ENCODE measurements at places on chromosomes 4 and X.

DNA sequence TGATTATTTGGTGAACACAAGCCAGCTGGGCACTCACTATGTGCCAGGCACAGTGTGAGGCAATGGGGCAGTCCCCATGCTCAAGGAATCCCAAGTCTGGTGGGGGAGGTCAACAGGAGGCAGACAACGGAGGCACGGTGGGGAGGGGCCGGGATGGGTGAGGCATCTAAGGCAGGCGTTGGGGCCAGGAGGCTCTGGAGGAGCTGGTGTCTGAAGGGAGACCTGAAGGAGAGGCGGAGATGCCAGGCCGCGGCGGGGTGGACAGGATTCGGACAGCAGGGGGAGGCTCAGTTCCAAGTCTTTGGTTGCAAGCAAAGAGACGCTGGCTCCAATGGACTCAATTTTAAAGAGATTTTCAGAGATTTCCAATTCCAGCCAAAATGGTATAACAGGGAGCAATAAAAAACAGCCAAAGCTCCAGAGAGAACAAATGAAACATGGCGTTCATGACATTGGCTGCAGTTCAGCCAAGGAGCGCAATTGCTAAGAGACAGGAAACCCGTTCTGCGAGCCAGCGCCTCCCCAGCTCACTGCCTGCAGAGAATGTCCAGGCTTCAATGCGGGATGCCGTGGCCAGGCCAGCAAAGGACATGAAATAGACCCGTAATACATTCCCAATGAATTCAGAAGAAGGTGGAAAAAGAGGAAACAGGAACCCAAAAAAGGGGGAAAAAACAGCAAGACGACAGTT lies 105.2 kb upstream of the LRPAP1 start:
- no peak for DNase-seq

- DNase-seq, result no peak
Measured at GRCh38 chrX:43595931-43596330, 60.2 kb upstream of the MAOA start.

GRCh38 chr4:4432341-4433125 lies 45.6 kb downstream of the NSG1 start:
- no peak for DNase-seq

- DNase-seq, result no peak
Measured at GRCh38 chr4:145681956-145682355, 2.0 kb downstream of the C4orf51 start.

DNA sequence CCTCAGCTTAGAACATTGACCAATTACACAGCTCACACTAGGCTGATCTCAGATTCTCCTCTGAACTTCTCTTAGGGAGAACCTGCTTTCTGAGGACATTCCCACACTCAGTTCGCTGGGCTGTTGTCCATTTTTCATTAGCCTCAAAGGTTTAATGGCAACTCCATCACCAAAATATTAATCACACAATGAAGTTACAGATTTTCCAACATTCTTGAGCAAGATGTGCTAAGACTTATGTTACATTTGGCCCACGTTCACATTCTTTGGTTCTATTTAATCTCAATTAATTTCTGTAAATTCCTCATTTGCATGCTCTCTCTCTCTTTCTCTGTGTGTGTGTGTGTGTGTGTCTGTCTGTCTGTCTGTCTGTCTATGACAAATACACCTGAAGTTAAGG lies 82.3 kb upstream of the EDNRA start:
- DNase-seq, result no peak

Data from heart right ventricle (tissue), 16 donors.